ENCODE measurements at places on chromosomes 13 and 19. TPM values are rescaled to one million over a fixed set of nuclear protein-coding genes. Genes with fewer than 3 reads are reported as not detected.

Gene GGN
- 2.0 TPM for total RNA-seq

GRCh38 chr19:3508771-3509535, 2.8 kb downstream of the FZR1 start:
- no peak for DNase-seq

DNA sequence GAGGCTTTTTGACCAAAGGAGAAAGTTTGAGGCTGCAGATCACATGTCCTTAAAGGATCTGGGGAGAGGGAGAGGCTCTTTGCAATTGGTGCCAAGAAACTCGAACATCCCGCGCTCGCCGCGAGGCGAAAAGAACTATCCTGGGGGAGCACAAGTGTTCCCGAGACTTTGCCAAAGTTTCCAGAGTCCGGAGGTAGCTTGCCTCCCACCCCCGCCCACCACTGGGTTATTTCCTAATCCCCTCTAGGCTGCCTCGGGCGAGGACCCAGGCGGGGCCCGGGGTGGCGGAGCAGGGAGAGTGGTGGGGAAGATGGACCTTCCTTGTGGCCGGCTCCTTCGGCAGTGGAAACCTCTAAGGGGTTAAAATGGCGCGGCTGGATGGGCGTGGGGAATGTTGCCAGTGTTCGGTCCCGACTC, 114.5 kb downstream of the KCNRG start:
- no peak for DNase-seq

Gene ANGPTL4
- 9.8 TPM for total RNA-seq

- no peak for DNase-seq
Observed at GRCh38 chr13:34179481-34179880, 361.5 kb downstream of the RFC3 start.

DNA sequence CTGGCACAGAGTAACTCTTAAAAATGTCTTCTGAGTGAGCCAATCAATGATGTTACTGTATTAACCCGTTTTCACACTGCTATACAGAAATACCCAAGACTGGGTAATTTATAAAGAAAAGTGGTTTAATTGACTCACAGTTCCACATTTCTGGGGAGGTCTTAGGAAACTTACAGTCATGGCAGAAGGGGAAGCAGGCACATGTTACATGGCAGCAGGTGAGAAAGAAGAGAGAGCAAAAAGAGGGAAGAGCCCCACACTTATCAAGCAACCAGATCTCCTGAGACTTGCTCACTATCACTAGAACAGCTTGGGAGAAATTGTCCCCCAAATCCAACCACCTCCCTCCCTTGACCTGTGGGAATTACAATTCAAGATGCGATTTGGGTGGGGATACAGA, 97.6 kb upstream of the MIR17HG start:
- DNase-seq = no peak

Gene ZNF787
- total RNA-seq = 28.5 TPM

Gene LENG9
- 3.8 TPM for total RNA-seq

Gene DENND1C
- not detected for total RNA-seq

DNA sequence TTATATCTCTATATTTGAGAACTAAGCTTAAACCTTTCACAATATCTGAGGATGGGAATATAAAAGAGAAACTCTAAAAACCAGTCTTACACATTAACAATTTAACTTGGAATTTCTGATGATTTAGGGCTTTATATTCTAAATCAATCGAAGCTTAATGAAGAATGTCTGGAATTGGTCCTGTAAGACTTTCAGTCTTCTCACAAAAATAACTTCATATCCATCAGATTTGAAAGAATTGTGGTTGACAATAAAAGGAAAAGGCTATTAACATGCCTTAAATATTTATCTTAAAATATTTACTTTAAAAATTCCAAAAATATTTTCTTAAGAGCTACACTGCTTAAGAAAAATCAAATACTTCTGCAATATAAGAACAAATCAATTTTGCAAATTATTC, 27.3 kb downstream of the MYCBP2 start:
- no peak for DNase-seq

Gene CCDC8
- total RNA-seq = 7.0 TPM

Gene ABHD8
- 7.5 TPM for total RNA-seq

GRCh38 chr19:56595548-56595899, 422 bp downstream of the ZNF71 start:
- peak; percentile 11 for DNase-seq

GRCh38 chr13:80224468-80224867, 116.5 kb downstream of the SPRY2 start:
- DNase-seq = no peak

Gene DMKN
- not detected for total RNA-seq

DNA sequence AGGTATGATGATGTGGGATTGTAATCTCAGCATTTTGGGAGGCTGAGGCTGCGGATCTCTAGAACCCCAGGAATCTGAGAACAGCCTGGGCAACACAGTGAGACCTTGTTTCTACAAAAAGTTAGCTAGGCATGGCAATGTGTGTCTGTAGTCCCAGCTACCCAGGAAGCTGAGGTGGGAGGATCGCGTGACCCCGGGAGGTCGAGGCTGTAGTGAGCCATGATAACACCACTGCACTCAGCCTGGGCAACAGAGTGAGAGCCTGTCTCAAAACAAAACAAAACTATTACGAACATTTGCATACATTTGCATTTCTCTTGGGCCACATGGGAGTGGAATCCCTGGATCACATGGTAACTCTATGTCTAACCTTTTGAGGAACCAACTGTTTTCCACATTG, 1.6 kb downstream of the C19orf44 start:
- DNase-seq = no peak

DNA sequence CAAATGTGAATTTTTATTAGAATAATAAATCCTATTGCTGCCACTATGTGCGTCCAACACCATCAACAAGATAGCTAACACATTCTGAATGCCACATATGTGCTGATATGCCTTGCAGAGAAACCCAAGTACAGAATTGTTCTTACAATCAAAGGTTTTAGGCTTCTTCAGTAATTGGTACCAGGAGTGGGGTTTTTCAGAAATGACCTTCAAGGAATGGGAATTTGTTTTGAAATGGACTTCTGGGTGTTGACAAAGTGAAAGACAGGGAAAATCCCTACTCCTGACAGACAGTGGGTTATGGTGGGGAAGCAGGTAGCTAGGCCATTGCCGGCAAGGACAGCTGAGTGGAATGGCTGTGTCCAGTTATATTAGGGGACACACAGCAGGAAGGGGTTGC, 5.7 kb downstream of the SYT3 start:
- no peak for DNase-seq

Gene ZNF317
- 20.8 TPM for total RNA-seq

Data from HFFc6 (cell line).